ENCODE measurements at places on chromosomes 4 and X. TPM values are rescaled to one million over a fixed set of nuclear protein-coding genes. Genes with fewer than 3 reads are reported as not detected.

The PNCK gene
- 3.1 TPM for total RNA-seq

The EGF gene
- total RNA-seq = 1.0 TPM

The ASB9 gene
- 0.36 TPM for total RNA-seq

The CXorf51A gene
- total RNA-seq = not detected

Measured in smooth muscle cell of the pulmonary artery (primary cell).